ENCODE measurements at places on chromosomes 12 and 14.

GRCh38 chr14:76742966-76743365 is 18.3 kb upstream of the VASH1 start:
- DNase-seq, result no peak

GRCh38 chr14:95858893-95859292 is 17.7 kb upstream of the TUNAR start:
- DNase-seq, result no peak

DNA sequence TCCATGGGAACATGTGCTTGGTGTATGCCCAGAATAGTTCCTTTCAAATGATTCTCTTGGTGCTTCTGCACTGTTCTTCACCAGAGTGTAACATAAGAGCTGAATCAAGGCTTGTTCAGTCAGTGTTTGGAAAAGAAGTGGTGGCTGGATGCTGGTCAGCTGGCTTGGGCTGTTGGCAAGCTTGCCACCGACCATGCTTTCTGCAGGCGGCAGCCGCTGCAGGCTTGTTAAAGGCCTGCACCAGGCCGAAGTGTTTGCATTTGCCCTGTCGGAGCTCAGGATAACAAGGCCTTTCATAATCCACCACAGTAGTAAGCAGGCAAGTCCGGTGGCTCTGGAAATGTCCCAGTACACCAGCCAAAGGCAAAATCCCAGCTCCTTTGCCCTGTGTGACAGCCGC is 26.9 kb downstream of the DAAM1 start:
- DNase-seq, result peak; percentile 95

DNA sequence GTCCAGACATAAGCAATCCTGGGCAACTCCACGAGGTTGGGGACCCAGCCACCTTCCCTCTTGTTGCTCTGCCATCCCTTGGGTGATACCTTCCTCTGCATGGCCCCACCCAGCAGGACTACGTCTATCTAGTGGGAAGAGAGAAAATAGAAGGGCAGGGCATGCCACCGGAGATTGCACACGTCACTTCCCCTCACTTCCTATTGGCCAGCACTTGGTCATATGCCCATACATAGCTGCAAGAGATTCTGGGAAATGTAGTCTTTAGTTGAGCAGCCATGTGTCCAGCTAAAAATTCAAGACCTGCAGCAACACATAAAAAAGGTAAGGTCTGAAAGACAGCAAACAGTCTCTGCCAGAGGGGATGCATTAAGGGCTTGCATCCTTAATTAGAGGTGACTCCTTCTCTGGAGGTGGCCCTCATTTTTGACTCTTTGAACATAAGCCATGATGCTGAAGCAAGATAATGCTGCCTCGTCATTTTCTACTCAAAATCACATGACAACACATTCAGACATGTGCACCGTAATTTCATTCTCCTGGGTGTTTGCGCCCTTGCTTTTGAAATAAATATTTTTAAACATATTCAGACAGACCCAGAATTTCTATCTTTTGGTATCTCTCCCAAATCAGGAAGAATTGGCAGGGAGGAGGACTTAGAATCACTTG is 91.8 kb upstream of the PWP1 start:
- DNase-seq, result no peak

- no peak for DNase-seq
Measured at GRCh38 chr12:102016472-102016871, 45.3 kb downstream of the WASHC3 start.

GRCh38 chr14:61512026-61512834 is 183.1 kb upstream of the HIF1A start:
- DNase-seq, result no peak

- no peak for DNase-seq
Measured at GRCh38 chr12:4762773-4763172, 42.6 kb downstream of the GALNT8 start.

DNA sequence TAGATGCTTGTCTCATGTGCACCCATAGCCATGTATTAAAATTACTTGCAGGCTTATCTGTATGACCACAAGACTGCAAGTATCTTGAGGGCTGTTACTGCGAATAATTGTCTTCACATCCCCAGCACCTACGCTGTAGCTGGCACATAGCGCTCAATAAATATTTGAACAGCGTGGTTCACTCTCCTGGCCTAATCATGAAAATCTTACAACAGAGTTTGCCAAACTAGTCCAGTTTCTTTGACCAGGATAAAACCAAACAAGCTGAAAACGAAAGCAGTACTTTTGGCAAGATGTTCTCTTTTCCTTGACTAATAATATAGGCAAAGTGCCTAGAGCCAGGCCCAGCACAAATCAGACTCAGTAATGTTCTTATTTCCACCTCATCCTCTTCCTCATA is 106.7 kb downstream of the RPS29 start:
- no peak for DNase-seq

- no peak for DNase-seq
Measured at GRCh38 chr14:75442642-75443041, 14.8 kb downstream of the JDP2 start.

DNA sequence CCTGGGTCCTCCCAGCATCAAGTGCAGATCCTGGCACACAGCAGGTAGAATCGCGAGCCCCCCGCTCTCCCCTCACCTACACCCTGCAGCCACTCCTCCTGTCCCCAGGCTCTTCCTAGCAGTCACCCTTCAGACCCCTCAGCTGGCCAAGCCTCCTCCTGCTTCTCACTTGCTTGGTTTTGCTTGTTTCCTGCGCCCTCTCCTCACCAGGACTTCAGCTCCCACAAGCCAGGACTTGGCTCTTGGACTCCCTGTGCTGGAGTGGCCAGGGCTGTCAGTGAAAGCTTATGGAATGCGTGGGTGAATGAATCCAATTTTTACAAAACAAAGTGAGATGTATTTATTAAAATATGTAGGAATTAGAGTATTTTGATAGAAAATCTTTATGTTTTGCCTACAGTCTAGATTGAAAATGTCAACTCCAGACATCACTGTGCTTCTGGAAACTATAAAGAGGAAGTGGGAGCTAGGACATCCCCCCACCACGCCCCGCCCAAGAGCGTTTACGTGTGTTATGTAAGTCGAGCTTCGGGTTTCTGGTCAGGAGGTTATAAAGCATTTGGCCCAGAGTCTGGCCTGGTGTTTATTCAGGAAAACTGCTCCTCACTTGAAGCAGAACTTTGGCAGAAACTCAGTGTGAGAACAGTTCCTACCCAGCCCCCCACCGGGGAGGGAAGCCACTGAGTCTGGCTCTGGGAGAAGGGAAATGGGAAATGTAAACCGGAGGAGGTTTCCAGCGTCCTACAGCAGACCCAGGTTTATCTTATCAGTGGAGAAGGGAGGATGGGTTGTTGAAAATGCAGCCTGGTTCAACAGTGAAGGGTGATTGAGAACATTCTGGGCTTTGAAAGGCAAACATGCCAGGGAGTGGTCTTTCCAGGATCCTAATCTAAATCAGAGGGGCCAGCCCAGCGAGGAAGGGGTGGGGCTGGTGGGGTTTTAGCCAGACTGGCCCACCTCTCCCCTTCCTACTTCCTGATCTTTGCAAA is 8.8 kb downstream of the ALDH2 start:
- DNase-seq, result peak; percentile 95

DNA sequence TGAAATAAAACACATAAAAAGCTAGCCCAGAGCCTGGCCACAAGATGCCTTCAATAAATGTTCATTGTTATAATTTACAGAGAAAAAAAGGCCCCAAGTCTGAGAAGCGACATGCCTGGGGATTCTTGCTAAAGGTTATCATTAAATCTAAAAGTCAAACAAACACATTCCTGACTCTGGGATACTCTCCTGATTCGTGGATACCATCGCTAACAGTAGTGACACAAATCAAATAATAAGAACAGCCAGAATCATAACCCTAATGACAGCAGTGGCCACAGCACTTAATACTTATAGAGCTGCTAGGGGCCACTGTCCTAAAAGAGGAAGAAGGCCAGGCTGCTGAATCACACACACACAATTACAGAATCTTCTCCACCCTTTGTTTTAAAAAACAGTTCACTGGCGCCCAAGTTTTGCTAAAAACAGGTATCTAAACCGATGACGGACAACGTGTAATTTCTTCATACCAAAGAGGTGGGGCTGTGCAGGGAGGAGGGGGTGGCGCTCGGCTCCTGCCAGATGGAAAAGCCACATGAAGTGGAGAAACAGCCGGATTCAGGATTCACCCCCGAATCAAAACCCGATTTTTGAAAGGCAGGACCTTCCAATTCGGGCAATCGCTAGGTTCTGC is 1.2 kb downstream of the CLIP1 start:
- DNase-seq, result peak; percentile 85

DNA sequence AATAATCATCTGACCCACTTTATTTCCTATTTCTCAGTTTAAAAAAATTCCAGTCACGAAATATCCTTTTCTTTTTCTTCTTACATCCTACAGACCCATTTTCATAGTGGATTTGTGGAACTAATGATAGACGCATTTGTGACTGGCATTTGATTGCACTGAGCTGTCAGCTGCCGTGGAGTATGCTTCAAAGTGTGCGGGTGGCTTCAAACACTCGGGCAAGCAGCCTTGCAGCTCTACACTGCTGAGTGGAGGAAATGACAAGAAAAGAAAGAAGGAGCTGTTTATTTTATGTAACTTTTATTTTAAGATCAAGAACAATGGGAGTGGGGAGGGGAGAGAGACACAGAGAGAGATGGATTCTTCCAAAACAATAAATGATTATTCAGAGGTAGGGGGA is 112.8 kb upstream of the NAP1L1 start:
- no peak for DNase-seq

GRCh38 chr12:65681226-65681625 is 143.1 kb upstream of the HMGA2 start:
- DNase-seq, result no peak

- no peak for DNase-seq
Measured at GRCh38 chr12:12877153-12877768, 14.1 kb upstream of the GPRC5A start.

GRCh38 chr12:27018037-27018436 is 3.9 kb upstream of the TM7SF3 start:
- no peak for DNase-seq

DNA sequence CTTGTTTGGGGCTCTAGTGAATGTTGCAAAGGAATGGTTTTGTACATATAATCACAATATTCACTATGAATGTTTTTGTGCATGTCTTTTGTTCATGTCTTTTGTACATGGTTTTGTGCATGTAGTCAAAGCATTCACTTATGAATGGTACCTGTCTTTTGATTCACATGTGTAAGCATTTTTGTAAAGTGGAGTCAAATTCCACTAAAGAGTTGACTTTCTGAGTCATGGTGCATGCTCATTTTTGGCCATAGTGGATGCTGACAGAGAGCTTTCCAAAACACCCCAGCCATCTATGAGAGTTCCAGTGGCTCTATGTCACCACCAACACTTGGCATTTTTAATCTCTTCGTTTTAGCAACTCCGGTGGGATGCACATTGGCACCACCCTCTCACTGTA is 1185.9 kb upstream of the TMEM132C start:
- DNase-seq, result no peak

- no peak for DNase-seq
Measured at GRCh38 chr12:113940357-113941207, 25.5 kb downstream of the RBM19 start.
